Stimulated activated naive CD4-positive, alpha-beta T cell treated with Interleukin-2 at 50 U/mL for 16 hours (primary cell): ENCODE measurements at places on chromosomes 2 and 18.

- no peak for DNase-seq
Measured at GRCh38 chr2:64812285-64812684, 158.6 kb upstream of the SERTAD2 start.

GRCh38 chr2:117851969-117852368 is 37.5 kb downstream of the DDX18 start:
- no peak for DNase-seq

DNA sequence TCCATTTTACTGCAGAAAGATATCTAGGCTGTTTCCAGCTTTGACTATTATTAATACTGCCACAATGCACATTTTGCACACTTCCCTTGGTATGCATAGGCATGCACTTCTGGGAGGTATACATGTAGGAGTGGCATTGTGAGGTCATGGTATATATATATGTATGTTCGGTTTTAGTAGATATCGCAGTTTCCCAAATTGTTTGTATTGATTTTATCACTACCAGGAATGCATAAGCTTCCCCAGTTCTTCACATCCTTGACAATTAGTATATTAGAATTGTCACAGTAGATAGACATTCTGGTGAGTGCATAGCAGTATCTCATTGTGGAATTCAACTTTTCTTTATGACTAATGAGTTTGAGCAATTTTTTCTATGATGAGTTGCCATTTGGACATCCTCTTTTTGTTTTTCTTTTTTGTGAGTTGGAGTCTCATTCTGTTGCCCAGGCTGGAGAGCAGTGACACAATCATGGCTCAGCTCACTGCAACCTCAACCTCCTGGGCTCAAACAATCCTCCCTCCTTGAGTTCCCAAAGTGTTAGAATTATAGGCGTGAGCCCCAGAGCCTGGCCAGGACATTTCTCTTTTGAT is 4.2 kb upstream of the GRB14 start:
- no peak for DNase-seq

DNA sequence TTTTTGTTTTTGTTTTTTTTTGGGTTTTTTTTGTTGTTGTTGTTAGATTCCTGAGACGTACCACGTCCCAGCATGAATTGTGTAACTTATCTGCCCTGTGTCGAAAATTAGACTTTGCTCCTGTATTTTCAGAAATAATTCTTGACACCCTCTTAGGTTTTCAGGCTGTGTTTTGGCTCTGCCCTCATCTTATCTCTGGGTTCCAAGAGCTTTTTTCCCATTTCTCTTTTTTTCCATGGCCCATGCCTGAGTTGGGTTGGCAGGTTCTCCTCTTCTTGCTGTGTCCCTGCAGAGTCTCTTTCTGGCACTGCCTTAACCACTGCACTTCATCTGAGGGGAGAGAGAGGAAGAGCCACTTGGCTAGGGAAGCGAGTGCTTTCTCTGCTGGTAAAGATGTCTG is 42.4 kb downstream of the CTIF start:
- no peak for DNase-seq

DNA sequence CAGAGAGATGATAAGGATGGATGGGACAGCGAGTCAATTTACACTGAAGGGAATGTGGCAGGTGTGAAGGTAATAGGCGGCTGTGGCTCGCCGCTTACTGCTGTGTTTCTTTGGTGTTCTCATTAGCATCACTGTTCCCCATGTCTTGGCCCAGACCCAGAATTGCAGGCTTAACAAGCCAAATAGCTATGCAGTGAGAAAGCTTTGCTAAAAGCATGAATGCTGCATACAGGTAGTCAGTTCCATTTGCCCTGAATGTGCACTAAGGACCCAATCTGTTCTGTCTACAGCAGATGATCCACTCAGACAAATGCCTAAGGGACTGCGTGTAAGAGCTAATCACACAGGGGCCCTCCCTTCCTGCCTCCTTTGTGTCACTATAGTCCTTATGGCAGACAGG is 262.6 kb downstream of the DCDC2C start:
- DNase-seq, result no peak

DNA sequence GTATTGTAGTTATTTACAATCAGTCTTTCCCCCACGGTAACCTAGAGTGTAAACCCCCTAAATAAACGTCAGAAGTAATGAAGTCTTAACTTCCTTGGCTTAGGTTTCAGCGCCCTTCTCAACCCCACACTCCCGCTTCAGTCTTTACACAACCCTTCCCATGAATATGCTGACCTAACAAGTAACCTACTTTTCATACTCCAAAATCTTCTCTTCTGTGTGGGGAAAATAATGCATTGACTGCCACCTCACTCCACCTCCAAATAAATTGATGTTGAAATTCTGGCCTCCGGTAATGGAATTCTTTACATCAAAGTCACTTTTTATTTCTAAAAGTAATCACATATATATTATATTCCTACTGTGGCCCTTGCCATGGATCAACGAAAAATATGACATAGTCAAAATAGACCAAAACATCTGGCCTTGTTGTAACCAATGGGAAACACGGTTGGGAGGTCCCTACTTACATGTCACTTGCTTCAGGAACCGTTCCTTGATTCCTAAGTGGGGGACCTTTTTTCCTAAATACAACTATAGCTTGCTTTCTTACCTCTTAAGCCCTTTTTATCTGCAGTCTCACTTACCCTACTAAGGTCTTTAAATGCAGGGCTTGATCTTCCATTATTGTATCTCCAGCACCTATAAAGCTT is 961 bp downstream of the GEN1 start:
- DNase-seq, result no peak

- no peak for DNase-seq
Measured at GRCh38 chr2:35891528-35891927, 464.1 kb upstream of the CRIM1 start.

DNA sequence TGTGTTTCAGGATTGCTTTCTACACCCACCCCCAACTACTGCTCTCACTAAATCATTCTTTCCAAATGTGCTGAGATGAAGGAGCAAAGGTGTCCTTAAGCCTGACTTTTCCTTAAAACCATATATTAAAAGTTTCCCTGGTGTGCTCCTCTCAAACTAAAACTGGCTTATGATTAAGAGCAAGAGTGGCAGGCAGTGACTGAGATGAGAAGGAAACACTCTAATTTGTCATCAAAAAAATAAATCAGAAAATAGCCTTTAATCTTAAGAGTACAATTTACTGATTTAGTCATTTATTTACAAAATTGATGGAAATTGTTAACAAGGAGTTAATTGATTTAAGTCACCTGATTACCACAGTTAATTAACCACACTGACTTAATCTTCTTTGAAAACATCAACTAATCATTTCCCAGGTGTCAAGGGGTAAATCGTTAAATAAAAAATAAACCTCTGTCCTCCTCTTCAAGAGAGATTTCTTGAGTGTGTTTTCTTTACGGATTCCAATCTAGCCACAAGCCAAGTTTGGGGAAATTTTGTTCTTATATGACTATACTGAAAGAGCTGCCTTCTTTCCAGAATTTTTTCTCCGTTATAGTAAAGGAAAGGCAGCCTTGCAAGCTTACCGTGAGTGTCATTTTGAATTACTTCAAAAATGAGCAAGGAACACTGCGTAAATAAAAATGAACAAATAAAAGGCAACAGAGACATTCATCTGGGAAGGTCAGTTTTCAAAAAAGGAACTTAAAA is 17.4 kb downstream of the LRP2 start:
- DNase-seq, result no peak

DNA sequence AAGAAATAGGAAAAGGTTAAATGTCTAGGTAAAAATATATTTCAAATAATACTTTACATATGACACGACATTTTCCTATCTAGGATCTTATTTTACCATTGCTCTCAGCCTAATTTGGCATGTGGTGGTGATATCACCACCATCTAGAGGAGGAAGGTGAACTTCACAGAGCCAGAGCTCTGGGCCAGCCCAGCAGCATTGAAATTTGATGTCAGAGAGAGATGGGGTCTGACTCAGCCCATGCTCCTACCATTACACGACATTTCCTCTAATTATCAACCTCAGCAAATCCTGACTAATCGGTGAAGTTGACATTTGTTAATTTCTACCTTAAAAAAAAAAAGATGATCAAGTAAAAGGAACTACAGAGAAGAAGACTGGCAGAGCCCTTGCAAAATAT is 42.3 kb downstream of the LRRTM4 start:
- no peak for DNase-seq

GRCh38 chr18:52001106-52001505 is 338.9 kb upstream of the DCC start:
- no peak for DNase-seq

GRCh38 chr2:119641562-119642258 is 37.3 kb upstream of the TMEM177 start:
- DNase-seq, result peak; percentile 68

DNA sequence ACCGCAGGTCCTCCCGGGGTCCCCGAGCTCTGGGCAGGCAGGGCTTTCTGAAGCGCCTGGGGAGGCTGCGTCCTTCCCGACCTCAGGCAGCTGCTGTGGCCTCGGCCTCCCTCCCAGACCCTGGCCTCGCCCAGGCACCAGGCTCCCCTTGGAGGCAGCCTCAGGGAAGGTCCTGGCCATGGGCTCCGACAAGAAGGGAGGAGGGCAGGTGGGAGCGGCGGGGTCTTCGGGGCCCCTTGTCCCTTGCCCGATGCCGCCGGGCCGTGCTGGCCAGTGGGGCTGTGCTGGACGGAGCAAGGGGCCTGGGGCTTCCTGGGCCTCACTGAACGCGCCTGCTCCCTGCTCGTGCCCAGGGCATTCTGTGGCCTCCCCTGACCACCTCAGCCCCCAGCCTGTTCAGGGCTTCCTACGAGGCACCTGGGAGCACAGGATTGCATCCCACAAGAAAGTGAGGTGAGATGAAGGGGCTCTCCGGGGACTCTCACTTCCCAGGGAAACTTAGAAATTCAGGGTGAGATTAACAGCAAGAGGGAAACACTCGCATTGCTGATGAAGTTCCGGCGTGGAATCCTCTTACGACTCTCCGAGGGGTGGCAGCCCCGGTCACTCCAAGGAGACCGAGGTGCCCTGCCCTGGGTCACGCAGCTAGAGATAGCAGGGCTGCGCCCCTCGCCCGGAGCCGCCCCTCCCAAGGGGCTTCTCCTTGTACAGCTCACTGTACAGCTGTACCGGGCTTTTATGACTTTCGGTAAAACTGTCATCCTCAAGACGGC is 778 bp downstream of the MFSD2B start:
- no peak for DNase-seq

DNA sequence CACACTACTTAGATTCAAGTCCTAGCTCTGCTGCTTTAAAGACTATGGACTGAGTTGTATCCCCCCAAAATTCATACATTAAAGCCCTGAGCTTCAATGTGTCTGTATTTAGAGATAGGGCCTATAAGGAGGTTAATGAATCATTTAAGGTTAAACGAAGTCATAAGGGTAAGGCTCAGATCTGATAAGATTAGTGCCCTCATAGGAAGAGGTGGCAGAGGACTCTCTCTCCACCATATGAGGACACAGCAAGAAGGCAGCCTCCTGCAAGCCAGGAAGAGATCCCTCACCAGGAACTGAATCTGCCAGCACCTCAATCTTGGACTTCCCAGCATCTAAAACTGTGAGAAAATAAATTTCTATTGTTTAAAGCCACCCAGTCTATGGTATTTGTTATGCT is 3.1 kb upstream of the CYTIP start:
- no peak for DNase-seq

DNA sequence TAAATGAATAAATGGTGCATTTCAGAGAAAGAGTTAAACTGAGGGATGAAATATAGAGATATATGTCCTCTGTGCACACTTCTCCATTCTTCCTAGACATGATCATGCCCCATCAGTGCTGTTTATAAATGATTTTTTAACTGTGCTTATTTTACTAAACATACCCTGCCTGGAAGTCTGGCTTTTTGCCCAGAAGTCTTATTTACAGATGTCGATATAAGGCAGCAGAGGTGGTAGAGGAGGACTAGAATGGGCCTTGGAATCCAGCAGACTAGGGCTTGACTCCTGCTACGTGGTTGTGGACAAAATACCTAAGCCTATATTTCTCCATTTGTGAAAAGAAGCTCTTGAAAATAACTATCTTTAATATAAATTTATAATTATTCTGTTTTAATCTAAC is 355.5 kb downstream of the RAD51AP2 start:
- DNase-seq, result no peak

DNA sequence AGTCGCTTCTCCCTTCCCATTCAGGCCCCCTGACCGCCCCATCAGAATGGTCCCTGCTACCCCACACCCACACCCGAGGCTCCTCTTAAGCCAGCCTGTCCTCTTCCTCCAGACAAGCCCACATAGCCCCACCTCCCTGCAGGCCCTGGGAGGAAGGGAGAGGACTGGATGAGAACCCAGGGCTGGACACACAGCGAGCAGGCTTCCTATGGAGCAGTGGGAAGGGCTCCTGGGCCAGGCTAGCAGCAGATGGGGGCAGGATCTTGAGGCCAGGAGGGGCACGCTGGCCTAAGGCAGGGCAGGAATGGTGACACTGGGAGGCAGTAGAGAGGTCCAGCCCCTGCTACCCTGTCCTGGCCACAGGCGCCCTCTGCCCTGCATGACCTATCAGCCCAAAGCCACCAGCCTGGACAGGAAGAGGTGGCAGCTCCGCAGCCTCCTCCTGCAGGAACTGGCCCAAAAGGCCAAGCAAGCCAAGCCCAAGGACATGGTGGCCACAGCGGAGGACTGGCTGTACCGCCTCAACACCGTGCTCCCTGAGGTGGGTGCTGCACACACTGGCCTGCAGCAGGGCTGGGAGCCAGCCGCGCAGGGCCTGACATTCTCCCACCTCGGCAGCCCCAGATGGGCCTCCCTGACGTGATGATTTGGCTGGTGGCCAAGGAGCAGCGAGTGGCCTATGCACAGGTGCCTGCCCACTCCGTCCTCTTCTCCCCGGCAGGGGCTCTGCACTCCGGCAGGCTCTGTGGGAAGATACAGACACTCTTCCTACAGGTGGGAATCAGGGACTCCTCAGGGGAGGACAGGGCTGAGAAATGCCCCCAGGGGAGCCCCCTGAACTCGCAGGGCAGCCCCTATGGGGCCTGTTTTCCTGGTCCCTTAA is 43.3 kb downstream of the FER1L5 start:
- DNase-seq, result no peak

DNA sequence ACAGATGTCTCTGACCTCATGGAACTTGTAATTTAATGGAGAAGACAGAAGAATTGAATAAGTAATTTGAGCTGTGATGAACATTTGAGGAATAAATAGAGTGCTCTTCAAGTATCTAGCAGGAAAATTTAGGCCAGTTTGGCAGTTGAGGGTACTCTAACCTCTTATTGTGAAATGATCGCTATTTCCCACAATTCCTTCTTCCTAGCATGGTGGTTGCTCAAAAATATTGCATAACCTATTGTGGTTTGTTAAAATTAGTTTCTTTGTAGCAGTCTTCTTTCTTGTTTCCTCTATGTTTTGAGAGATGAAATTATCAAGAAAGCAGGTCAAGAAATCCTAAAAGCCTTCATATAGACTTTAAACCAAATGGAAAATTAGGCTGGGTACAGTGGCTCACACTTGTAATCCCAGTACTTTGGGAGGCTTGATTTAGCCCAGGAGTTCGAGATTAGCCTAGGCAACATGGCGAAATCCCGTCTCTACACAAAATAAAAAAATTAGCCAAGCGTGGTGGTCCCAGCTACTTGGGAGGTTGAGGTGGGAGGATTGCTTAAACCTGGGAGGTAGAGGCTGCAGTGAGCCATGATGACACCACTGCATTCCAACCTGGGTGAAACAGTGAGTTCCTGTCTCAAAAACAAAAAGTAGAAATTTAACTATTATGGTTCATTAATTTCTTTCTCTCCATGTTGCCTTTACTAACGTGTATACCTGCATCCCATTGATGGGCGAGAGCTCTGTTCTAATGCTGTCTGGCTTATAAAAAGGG is 58.7 kb downstream of the RBKS start:
- no peak for DNase-seq

- peak; percentile 19 for DNase-seq
Measured at GRCh38 chr2:70089220-70089982, 2.1 kb downstream of the PCBP1 start.
